RCC 7860 (cell line): ENCODE measurements at places on chromosomes 4 and X.
A peak's percentile ranks its signal among the peaks of the same experiment; 100 is the strongest.

DNA sequence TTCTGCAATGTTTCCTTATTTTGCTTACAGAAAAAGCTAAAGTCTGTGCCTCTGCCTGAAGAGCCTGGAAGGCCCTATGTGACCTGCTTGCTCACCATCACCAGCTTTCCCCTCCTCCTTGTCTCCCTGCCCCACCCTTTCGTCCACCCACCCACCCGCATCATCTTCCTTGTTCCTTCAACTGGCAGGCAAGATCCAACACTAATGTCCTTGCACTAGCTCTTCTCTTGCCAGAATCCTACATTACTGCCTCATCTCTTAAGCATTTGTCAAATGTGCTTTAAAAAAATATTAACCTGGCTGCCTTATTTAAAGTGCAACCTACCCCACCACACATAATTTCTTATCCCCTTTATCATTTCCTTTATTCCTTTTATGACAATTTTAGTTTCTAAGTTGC lies 165.1 kb upstream of the PPP3CA start:
- no peak for DNase-seq

DNA sequence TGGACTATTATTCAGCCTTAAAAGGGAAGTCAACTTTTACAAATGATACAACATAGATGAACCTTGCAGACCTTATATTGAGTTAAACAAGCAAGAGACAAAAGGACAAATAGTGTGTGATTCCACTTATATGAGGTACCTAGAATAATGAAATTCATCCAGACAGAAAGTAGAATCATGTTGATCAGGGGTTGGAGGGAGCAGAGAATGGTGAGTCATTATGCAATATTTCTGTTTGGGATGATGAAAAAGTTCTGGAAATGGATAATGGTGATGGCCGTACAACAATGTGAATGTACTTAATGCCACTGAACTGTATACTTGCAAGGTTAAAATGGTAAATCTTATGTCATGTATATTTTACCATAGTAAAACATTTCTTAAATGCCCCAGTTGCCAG lies 22.1 kb downstream of the KIT start:
- DNase-seq: no peak

- DNase-seq: no peak
These were observed 1367.0 kb downstream of the PCDH7 start for GRCh38 chr4:32087211-32087610.

DNA sequence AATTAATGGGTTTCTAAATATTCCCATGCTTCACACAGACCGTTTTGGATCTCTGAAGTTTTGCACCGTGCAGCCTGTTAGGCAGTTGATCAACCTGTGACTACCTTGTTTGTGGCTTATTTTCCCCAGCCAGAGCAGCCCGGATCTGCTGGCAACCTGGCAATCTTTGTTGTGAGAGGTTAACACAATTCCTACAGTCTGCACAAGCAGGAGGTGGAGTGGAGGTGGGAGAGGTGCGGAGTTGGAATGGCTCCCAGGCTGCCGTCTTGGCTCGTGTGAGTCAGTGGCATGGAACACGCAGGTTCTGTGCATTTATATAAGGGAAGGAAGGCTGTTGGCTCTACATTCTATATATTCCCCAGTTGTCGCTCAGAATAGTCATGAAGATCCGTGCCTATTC lies 70.9 kb upstream of the STOX2 start:
- no peak for DNase-seq

DNA sequence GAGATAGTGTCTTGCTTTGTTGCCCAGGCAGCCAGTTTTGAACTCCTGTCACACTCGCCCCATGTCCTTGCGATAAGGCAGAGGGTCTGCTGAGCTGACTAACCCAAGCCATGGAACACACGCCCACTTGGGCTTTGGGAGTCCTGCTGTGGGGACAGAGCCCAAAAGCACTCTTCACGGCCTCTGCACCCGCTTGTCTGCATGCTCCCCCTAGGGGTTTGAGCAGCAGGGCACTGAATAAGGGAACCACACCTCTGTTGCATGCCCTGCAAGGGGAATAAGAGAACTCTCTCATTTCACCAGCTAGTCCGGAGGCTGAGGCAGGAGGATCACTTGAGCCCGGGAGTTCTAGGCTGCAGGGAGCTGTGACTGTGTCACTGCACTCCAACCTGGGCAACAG lies 166.0 kb downstream of the STAG2 start:
- no peak for DNase-seq

DNA sequence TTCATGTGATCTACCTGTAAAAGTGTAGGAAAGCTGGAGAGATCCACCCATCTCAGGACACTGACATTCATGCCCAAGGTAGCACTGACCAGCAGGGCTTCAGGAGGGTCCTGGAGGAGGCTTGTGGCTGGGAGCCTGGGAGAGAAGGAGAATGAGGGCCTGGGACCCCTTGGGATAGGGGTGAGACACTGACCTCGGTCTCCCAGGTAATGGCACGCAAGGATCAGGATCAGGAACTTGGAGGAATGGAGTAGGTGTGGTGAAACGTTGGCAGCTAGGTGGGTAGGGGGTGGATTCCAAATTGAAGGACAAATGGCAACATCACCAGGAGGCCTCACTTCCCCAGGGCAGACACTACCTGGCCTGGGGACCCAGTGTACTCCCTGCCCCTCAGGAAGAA lies 12.4 kb upstream of the RGS12 start:
- DNase-seq: no peak

- DNase-seq: no peak
These were observed 65.4 kb downstream of the FGFBP1 start for GRCh38 chr4:15873117-15873516.

GRCh38 chr4:6199422-6199921 lies 877 bp downstream of the JAKMIP1 start:
- no peak for DNase-seq

- no peak for DNase-seq
These were observed 40.9 kb upstream of the ESX1 start for GRCh38 chrX:104295636-104296035.

DNA sequence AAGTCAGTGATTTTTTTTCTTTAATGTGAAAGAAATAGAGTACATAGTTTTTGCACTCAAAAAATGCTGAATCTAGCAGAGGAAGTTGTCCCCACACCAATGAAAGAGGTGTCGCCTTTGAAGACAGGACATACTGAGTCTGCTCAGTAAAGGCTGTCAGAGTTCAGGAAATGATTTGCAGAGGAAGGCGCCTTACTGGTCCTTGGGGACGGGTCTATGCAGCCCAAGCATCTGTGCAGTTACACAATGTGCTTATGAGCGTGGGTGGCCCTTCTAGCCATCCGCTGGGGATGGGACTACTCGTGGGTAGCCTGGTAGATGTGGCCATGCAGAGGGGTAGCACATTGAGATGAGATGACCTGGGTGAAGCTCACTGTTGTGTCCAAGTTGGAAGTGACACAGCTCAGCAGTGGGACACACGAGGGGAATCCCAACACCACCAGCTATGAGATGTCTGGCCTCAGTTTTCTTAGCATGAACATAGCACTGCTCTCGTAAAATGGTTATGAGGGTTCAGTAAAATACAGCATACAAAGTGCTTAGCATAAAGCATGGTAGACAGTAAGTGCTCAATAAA lies 116.5 kb upstream of the RBPJ start:
- DNase-seq: no peak

- no peak for DNase-seq
These were observed 406.8 kb downstream of the TMA16 start for GRCh38 chr4:163901319-163901718.

DNA sequence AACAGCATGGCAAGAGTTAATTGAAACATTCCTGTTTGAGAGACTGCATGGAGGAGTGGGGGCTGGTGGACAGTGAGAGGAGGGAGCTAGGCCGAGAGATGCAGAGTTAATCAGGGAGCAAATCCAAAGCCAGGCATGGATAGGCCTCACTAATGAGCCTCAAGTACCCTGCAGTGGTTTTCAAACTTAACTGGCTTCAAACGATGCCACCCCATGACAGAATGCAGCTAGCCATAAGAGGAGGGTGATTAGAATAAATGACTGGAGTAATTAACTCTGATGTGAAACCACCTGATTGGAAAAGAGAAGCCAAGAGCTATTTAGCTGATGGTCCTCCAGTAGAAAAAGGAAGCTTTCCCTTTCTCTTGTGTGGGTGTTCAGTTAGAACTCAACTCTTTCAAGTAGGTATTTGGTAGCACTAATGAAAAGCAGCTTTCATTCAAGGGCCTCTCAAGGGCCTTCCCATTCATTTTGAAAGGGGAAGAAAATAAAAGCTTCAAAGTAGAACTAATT lies 215.4 kb upstream of the MAB21L2 start:
- no peak for DNase-seq

- DNase-seq: no peak
These were observed 253.5 kb downstream of the ARHGAP10 start for GRCh38 chr4:147985376-147985775.

GRCh38 chr4:114108869-114109268 lies 129.4 kb upstream of the ARSJ start:
- DNase-seq: peak; percentile 58

GRCh38 chrX:13650318-13650717 lies 2.6 kb upstream of the TCEANC start:
- no peak for DNase-seq

- DNase-seq: no peak
These were observed 195.2 kb upstream of the C1QTNF7 start for GRCh38 chr4:15232366-15233263.

DNA sequence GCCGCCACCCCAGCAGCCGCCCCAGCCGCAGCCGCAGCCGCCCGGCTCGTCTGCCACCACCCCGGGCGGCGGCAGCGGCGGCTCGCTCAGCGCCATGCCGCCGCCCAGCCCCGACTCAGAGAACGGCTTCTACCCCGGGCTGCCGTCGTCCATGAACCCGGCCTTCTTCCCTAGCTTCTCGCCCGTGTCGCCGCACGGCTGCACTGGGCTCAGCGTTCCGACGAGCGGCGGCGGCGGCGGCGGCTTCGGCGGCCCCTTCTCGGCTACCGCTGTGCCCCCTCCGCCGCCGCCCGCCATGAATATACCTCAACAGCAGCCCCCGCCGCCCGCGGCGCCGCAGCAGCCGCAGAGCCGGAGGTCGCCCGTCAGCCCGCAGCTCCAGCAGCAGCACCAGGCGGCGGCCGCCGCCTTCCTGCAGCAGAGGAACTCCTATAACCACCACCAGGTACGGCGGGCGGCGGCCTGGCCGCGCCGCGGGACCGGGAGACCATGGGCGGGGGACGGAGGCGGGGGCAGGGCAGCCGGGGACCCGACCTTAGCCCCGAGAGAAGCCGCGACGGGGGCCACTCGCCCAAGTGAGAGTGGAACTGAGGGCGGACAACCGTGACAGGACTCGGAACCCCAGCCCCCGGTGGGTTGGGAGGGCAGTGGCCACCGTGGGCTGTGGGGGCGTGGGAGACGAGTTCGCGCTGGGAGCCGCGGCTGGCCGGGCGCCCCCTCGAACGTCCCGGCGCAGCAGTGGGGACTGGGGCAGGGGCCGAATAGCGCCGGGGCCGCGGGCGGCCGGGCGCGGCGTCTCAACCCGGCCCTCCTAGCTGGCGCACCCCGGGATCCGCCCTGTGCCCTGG lies 1.8 kb downstream of the CPEB2 start:
- DNase-seq: no peak

- no peak for DNase-seq
These were observed 63.9 kb downstream of the GPR50 start for GRCh38 chrX:151240237-151240636.

DNA sequence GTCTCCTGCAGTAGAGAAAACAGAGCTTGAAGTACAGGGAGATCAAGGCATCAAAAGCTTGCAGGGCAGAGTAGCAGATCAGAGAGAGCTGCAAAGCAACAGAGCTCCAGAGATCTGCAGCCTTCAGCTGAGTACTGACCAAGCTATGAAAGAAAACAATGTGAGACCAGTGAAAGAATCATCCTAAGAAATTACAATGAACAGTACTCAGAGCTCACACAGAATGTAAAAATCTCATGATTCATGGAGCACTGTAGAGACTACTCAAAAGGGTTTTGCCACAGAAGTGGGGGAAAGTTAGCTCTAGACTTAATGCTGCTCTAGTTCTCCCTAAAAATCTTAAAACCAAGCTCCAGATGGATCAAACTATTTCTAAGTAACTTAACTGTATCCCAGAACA lies 80.0 kb upstream of the MAB21L2 start:
- DNase-seq: no peak

GRCh38 chrX:15977644-15978043 lies 123.0 kb upstream of the AP1S2 start:
- no peak for DNase-seq

DNA sequence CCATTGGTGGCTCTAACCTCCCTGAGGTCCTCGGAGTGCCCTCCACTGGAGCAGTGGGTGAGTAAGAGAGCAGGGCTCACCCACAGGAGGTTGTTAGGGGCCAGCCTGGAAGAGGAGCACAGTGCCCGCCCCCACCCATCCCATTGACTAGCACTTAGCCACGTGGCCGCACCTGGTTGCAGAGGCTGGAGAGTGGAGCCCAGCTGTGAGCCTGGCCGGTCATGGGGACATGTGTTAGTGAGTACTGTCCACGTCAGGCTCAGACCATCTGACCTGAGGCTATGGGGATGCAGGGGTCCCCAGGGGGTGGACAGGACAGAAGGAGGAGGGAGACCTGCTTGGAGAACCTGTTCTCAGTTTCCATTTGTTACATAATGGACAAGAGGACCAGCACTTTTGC lies 1.4 kb upstream of the MAN2B2 start:
- DNase-seq: no peak

DNA sequence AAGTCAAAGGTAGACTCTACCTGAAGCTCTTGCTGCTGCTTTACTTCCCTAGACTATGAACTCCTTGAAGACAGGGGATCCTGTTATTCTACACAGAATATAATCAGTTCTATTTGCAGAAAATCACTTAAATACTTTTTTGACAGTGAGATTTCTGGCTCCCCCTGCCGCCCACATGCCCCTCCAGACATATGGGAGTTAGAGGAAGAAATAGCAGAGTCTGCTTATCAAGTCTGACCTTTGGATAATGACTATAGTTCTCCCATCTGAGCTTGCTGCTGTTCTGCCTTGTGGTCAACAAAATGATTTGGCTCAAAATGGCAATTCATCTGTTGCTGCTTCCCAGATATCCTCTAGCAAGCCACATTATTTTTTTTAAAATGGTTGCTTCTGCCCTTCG lies 101.1 kb downstream of the ENOX2 start:
- DNase-seq: no peak
